Bronchus fibroblast of lung (primary cell): ENCODE measurements at places on chromosomes 12 and 14. TPM values are rescaled to one million over a fixed set of nuclear protein-coding genes. Genes with fewer than 3 reads are reported as not detected.

SMOC1 gene
- total RNA-seq, result 1.9 and 2.2 TPM in 2 replicates

IRAK3 gene
- total RNA-seq, result 4.9 and 9.4 TPM in 2 replicates

KRT71 gene
- total RNA-seq, result not detected in 2 replicates

IKZF4 gene
- total RNA-seq, result 1.2 and 4.4 TPM in 2 replicates

MSI1 gene
- total RNA-seq, result 0.17 and 0.30 TPM in 2 replicates

ADAMTS20 gene
- total RNA-seq, result not detected in 2 replicates
